ENCODE measurements at places on chromosomes 2 and 18. TPM values are rescaled to one million over a fixed set of nuclear protein-coding genes. Genes with fewer than 3 reads are reported as not detected.

DNA sequence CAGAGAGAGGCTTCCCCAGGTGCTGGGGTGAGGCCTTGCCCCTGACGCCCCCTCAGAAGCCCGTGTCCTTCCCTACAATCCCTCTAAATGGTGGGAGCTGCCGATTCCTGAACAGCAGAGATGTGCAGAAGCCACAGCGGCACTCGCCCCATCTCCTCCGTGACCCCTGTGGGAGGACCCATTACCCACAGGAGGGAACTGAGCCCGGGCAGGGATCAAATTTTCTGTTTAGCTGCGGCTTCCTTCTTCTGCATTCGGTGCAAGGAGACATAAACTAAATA lies 181.2 kb upstream of the RAB6C start:
- ATAC-seq: no peak

DNA sequence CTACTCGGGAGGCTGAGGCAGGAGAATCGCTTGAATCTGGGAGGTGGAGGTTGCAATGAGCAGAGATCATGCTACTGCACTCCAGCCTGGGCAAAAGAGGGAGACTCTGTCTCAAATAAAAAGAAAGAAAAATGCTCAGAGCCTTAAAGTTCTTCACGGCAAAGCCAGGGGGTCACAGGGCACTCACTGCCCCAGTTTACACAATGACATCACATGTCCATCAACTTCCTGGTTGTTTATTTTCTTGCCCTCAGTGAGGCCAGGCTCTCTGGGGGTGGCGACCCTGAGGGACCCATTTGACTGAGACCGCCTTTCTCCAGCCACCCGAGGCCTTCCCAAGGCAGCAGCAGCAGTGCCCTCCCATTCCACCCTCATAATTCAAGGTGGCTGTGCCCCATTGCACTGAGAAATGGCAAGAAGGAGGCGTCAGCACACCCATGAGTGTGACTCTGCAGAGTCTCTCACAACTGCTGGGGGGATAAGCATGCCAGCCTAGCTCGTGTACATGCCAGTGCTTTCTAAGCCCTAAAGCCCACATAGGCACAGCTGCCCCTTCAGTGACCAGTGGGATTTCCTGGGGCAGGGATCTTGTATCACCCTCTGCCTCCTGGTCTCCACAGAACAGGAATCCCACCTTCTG lies 50.0 kb downstream of the SFXN5 start:
- no peak for ATAC-seq

GRCh38 chr2:143514413-143514812 lies 385.2 kb downstream of the ARHGAP15 start:
- peak; percentile 51 for ATAC-seq

GRCh38 chr2:73746015-73746876 lies 9.1 kb upstream of the TPRKB start:
- no peak for ATAC-seq

MAPK4 gene
- total RNA-seq: not detected

CXCR1 gene
- not detected for total RNA-seq

Measured in activated T-helper 17 cell treated with anti-CD3 and anti-CD28 coated beads, Interleukin-2, amount 50 U/mL, for 72 hours (primary cell).